ENCODE measurements at places on chromosomes 7 and 10.

GRCh38 chr7:102147008-102147407, 139.7 kb upstream of the SH2B2 start:
- no peak for DNase-seq

- no peak for DNase-seq
Measured at GRCh38 chr10:62904281-62904875, 88.2 kb upstream of the EGR2 start.

- DNase-seq = no peak
Measured at GRCh38 chr7:30596014-30596641, 1.4 kb downstream of the GARS1 start.

- no peak for DNase-seq
Measured at GRCh38 chr10:30436671-30437030, 2.7 kb downstream of the MAP3K8 start.

DNA sequence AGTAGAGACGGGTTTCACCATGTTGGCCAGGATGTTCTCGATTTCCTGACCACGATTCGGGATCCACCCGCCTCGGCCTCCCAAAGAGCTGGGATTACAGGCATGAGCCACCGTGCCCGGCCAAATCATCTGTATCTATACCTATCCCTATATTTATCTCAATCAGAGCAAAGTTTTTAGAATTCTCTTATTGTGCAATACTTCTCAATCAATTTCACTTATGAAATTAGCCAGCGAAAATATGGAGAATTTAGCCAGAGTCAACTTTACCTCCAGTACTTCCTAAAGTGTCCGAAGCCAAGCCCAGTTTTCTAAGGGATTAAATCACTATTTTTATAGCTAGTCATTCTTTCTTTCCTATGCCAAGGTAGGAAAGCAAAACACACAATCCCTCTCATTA, 319.1 kb upstream of the PFKP start:
- DNase-seq = no peak

DNA sequence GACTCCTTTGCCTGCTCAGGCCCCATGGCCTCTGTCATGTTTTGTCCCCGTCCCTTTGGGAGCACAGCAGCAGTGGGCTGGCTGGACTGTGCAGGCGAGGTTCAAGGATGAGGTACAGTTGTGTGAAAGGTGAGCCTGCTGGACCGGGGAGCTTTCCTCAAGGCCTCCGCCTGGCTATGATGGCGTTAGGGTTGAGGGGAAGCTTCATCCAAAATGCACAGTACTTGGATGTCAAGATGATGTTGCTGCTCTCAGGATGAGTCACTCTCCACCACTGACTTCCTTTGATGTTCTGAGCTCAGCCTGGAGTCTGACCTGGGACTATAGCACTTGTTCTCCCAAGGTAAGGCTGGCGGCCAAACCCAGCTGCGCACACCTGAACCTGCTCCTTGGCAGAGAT, 152.7 kb upstream of the SHH start:
- no peak for DNase-seq
